NCI-H2227 treated with DMSO at 0.1 percent for 48 hours (cell line): ENCODE measurements at places on chromosomes 12 and 14.
A peak's percentile ranks its signal among the peaks of the same experiment; 100 is the strongest.

DNA sequence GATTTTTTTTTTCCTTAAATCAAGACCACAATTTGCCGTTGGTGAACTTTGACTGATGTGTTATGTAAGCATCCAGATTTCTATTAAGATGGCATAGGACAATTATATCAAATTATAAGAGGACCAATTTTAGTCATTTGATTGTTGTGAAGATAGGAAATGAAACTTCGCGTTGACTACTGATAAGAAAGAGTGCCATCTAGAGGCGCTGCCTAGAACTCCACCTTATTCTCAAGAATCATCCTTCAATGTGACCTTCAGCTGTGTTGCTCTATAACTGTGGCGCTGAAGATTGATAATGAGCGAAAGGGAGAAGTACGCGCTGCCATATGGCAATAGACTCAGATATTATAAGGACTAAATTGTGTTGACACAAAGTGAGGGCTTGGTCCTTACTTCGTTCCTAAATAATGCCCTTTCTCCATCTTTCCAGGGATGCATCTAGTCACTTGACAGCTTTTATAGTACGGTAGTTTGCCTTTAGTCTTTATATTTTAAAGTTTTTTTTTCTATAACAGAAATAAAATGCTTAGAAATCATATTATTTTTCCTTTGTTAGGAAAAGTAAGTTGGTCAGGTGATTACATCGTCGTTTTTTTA is 350.8 kb upstream of the STXBP6 start:
- DNase-seq = peak; percentile 50

DNA sequence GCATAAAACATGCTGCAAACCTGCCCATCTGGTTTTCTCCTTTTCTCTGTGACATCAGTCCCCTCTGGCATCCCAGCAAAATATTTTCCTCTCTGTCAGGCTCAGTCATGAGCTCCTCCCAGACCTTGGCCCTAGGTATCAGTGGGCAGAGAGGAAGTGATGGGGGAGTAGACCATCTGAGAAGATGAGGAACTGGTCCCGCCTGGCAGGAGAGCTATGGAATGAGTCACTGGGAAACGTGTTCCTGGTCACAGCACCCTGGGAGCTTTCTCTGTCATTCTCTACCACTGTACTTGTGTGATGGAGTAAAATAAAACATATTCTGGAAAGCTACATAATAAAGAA is 5.0 kb upstream of the SRSF9 start:
- DNase-seq = no peak

- no peak for DNase-seq
Measured at GRCh38 chr12:34297126-34297789, 275.0 kb downstream of the ALG10 start.

DNA sequence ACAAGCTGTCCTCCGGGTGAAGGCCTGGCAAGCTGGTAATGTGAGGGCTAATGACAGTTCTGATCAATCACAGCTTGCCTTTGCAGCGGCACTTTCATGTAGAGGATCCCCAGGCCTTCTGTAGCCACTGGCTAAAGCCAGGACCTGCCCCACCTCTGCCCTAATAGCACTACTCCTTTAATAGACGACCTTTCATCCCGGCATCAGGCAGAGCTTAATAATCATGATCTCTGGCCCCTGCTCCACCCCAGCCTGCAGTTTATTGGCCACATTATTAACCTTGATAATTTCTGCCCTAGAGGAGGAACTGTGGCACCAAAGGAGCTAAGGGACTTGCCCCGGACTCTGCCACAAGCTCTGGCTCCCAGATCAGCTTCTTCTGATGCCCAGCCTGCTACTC is 142.3 kb upstream of the TBX3 start:
- DNase-seq = no peak

DNA sequence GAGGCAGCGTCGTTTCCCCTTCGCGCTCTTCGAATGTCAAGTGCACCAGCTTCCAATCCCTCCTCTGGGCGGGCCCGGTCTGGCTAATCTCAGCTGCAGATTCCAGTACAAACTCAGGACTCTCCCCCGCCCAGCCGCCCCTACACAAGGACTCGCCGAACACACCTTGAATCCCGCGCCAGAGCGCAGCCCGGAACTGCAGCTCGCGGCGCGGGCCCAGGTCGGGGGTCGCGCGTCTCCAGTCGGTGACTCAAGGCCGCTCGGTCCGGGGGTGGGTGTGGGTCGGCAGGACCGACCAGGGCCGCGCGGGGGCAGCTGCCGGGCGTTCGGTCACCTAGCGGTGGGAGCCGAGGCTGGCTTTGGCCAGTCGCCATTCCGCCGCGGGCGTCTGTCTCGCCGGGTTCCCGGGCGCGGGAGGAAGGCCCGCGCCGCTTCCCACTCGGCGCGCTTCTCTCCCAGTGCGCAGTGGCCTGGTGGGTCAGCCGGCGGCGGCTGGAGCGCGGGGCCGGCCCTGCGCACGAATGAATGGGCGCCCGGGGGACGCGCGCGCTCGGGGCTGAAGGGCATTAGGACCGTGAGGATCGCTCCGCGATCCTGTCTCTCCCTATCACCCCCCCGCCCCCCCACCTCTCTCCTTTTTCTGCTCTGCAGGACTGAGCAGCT is at the start of gene GALNT16:
Gene GALNT16, plus strand, starts transcription at position 632 of the 663 bp plus-strand sequence. CDS start 133 bp downstream, outside the sequence.
- peak; percentile 41 for DNase-seq

DNA sequence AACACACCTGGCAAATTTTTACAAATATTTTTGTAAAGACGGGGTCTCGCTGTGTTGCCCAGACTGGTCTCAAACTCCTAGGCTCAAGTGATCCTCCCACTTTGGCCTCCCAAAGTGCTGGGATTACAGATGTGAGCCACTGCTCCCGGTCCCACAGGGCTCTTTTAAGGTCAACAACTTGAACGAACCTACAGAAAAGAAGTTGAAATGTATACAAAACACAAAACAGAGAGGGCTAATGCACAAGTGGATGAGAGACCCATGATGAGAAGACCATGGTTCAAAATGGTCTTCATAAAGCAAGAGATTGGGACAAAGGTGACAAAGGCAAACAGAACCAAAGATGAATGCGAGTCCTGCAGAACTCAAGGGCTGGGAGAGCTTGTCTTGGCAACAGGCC is 91.4 kb downstream of the CALM1 start:
- DNase-seq = no peak

DNA sequence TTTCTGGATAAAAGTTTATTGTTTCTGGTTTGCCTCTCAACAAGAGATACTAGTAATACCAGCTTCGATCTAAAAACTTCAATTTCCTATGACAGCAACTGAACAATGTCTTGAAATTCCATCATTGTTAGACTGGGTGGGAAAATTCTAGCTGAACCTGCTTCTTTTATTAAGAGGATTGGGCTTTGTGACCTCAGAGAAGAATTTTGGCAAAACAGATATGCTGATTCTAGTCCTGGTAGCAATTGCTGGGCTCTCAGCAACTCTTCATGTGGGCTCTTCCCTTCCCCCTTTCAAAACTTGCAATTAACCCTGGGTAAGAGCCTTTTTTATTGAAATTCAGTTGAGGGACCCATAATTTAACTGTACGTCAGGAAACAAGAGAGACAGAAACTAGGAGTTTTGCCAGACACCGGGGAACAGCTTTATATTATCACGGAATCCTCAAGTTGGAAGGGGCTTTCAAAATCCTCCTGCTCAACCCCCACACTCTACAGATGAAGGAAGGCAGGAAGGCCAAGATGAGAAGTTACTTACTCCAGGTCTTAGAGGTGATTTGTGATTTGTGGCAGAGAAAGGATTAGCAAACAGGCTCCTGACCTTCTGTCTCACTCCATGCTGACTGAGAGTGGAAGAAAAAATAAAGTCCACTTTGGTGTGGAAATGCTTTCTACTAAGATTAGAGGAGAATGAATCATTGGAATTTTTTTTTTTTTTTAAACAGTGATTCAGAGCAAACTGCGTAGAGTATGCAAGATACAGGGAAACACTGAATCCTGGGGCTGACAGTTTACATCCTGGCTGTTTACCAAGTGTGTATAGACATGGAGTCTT is 239.0 kb upstream of the ATP2B1 start:
- DNase-seq = peak; percentile 94
